IMR-90 (cell line): ENCODE measurements at places on chromosomes 4 and X.
A peak's percentile ranks its signal among the peaks of the same experiment; 100 is the strongest.

GRCh38 chr4:156634612-156635011 lies 337.0 kb downstream of the PDGFC start:
- peak; percentile 21 for DNase-seq

GRCh38 chrX:10548688-10549087 lies 71.7 kb downstream of the MID1 start:
- no peak for DNase-seq

GRCh38 chr4:185265942-185266341 lies 56.5 kb downstream of the SNX25 start:
- peak; percentile 82 for DNase-seq

DNA sequence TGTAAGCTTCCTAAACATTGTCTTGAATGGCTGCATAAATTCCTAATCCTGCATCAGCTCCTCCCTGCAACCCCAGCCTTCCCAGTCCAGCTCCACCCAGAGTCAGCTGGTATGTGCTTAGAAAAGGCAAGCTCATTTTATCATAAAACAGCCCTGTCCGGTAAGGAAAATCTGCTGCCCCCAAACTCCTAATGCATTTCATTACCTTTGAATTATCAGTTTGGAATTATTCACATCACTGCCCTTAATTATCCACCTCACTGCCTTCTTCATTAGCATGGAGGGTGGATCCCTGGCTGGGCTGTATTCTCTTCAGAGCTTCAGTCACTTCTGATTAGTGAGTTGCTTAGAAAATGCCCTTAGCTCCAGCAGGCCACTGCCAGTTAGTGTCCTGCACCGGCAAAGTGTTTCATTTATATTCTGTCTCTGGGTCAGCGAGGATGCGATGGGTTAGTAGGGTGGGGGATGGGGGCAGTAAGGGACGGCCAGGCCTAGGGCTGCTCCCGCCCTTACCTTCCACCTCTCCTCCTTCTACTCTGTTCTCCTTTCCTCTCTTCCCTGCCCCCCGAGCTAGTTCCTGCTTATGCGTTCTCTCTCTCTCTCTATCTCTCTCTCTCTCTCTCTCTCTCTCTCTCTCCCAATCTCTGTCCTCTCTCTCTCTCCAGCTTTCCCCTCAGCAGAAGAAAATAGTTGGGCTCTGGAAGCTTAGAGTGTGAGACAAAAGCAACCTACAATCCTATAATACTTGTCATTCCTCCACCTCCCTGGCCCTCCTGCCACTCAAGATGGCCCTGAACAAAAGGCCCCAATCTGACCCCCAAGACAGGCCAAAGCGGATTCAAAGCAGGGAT lies 174.8 kb upstream of the KLF3 start:
- DNase-seq: no peak

GRCh38 chr4:54359919-54360650 lies 131.0 kb downstream of the PDGFRA start:
- no peak for DNase-seq

DNA sequence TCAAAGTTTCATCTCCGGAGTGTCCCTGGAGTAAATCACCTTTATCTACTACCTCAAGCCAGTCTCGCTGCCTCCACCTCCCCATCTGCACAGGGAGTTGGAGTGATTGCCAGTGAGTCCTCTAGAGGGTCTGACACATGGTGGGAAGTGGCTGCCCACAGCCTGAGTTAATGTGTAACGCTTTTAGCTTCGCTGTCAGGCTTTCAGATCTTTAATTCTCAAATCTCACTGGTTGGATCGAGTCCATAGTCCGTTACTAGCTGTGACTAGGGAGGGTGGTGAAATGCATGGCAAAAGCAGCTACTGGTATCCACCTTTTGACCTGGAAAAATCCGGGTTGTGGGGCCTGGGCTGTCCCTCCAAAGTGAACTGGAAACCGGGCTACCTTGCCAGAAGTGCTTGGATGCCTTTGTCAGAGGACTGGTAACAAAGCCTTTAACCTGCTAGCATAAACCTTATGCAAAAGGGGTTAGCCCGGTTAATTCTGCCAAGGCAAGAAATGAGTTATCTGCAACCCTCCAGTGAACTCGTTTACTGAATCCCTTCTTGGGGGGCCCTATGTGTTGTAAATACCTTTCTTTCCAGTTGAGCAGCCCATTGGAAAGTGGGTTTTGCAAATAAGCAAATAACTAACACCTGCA lies 5.1 kb upstream of the WDR1 start:
- no peak for DNase-seq

GRCh38 chr4:170672381-170672965 lies 582.7 kb upstream of the AADAT start:
- DNase-seq: peak; percentile 8
